Stimulated activated CD4-positive, alpha-beta T cell treated with anti-CD3 and anti-CD28 coated beads, Interleukin-1b, Interleukin-23, amount 100 ng/mL, for 1 hour (primary cell): ENCODE measurements at places on chromosomes 16 and 17.

- no peak for DNase-seq
Observed at GRCh38 chr17:29225396-29225795, 21.3 kb upstream of the CRYBA1 start.

GRCh38 chr17:68613739-68614298 lies 12.7 kb upstream of the FAM20A start:
- no peak for DNase-seq

DNA sequence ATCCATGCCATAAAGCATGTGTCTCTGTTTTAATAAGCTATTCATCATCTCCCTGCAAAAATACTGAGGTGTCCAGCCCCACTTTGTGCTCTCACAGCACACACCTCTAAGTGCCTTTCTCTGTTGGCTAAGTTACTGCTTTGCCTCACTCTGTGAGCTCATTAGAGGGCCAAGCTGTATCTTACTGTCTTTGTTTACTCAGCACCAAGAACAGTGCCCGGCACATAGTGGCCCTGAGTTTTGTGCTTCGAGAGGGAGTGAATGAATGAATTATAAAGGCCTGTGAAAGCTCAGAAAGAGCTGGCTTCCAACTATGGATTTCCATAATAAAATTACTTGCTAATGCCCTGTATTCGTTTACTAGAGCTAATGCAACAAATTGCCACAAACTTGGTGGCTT lies 50.2 kb upstream of the NOG start:
- DNase-seq, result no peak

- no peak for DNase-seq
Observed at GRCh38 chr17:45791935-45792334, 7.8 kb downstream of the CRHR1 start.

DNA sequence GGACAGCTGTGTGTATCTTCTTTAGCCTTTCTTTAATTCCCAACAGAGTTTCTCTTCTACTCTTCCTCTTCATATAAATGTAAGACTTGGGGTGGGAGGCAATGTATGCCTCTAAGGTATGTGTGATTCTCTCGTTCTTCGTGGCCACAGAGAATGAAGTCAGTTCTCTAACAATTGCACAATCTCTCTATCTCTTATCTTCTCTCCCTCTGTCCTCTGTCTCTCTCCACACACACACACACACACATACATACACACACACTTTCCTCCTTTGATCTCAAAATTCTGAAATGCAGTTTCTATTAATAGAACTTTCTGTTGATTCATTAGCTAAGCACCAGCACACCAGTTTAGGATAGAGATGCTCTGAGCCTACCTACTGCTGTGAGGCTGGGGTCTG lies 615.7 kb upstream of the SALL1 start:
- no peak for DNase-seq

DNA sequence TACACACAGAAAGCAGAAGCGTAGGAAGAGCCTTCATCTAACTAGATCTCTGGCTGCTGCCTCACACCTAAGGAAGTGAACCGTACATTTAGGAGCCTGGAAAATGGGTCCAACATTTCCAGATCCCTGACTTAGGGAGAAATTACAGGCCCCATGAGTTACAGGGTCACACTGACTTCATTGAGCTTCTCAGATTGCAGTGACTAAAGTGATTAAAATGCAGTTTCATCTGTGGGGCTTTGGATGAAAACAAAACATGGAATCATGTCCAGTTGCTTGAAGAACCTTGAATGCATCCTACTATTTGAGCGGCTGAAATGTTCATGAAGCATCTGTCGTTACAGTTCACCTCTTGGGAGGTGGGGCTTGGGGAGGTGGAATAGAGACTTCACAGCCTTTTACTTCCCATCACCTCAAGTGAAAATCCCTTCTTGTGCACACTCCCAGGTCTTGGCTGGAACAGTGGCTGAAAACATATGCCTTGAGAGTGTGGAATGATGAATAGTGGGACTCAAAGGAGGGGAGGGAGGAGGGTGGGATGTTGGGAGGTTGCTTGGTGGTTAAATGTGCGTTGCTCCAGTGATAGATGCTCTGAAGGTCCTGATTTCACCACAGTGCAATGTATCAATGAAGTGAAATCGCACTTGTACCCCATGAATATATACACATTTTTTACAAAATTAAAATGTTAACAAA lies 19.7 kb downstream of the TEKT3 start:
- DNase-seq, result no peak

DNA sequence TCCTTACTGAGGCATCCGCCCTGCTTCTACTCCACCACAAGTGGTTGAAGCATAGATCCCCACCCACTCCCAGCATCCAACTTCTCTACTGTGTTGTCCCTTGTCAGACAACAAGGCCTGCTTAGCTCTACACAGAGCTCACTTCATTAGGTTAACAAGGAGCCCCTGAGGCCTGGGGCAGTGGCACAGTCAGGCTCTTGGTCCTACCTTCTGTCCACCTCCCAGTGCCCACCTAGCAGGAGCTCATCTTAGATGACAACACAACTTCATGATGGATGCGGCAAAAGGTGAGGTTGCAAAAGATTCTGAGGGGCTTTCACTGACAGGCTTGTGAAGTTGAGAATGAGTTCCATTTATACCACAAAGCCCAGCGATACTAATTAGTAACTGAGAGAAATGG lies 432.0 kb upstream of the CDH5 start:
- no peak for DNase-seq

- DNase-seq, result no peak
Observed at GRCh38 chr17:74567397-74567796, at the start of gene CD300H. Gene CD300H, minus strand, starts transcription at chr17:74567509.
